ENCODE measurements at places on chromosomes 16 and 17. TPM values are rescaled to one million over a fixed set of nuclear protein-coding genes. Genes with fewer than 3 reads are reported as not detected.

GRCh38 chr17:79969906-79970305 is 65.8 kb downstream of the TBC1D16 start:
- DNase-seq = no peak

GRCh38 chr17:3308603-3309002 is 10.4 kb upstream of the OR3A1 start:
- no peak for DNase-seq

DNA sequence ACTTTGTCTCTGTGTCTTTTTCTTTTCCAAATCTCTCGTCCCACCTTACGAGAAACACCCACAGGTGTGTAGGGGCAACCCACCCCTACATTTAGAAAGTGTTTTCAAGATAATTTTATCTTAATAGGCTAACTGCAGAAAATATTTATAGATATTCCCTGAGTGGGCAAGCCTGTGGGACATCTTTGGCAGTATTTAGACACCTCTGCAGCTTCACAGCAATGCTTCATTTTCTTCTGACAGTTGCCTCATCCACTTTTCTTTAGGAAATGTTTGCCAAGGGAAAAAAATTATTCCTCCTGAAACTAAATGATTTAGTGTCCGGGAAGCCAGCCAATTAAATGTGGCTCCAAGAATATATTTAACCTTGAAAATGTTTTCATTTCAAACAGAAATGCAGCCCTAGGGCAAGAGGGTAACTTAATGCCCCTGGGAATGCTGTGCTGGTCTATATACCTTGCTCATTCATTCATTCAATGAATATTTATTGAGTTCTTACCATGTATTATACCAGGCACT is 290.4 kb downstream of the ABCC12 start:
- no peak for DNase-seq

DNA sequence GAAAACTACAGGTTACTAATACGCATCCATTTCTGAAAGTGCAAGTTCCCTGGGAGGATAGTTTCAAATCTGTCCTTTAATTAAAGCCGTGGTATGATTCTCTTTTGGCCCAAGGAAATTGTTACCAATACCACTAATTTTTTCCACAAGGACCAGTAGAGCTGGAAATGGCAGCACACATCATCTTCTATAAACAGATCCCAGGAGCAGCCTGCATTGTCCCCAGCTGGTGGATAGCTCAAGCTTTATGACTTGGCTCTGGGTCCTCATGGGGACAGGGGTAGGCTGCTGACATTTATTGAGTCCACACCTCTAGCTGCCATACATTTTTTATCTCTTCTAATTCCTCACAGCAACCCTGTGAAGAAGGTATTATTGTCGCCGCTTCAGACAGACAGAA is 35.8 kb upstream of the BHLHA9 start:
- DNase-seq = no peak

GRCh38 chr17:61519754-61520440 is 67.7 kb downstream of the TBX4 start:
- DNase-seq = no peak

- DNase-seq = no peak
These were observed 5.3 kb upstream of the CAVIN1 start for GRCh38 chr17:42428141-42428944.

DNA sequence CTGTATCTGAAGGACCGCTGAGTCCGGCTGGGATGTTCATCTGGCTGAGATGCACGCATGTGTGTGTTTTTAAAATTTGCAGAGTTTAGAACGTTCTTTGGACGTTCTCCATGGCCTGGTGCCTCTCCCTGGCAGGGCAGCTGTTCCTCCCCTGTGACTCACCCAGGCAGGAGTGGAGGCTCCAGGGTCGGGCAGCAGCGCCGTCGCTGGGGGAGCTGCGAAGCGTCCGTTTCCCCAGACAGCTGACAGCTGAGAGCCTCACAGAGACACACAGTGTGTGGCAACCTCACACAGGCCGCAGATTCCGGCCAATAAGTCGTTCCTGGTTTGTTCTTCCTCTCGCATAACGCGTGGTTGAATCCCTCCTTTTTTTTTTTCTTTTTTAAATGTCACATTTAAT is 80.6 kb downstream of the OR1D5 start:
- peak; percentile 79 for DNase-seq

- no peak for DNase-seq
These were observed 98.1 kb downstream of the WNT3 start for GRCh38 chr17:46720408-46720807.

- DNase-seq = peak; percentile 40
These were observed 22.3 kb upstream of the ZNHIT3 start for GRCh38 chr17:36463916-36464764.

DNA sequence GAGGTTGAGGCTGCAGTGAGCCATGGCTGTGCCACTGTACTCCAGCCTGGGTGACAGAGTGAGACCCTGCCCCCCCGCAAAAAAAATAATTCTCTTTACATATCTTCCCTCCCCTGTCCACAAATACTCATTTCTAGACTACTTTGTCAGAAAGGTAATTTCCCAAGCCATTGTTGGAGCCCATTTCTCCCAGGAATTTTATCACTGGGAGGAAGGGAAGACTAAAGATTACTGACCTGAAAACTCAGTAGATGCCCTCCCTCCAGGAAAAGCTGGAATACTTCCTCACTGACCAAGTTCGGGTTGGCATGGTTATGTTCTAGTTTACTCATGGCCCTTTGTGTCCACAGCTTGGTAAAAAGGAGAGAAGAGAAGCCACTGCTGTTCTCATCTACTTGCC is 4.1 kb downstream of the CALCOCO2 start:
- no peak for DNase-seq

- no peak for DNase-seq
These were observed 10.8 kb upstream of the HSBP1 start for GRCh38 chr16:83797013-83797412.

- no peak for DNase-seq
These were observed 10.4 kb upstream of the HLF start for GRCh38 chr17:55254375-55254774.

GRCh38 chr16:86322806-86323205 is 187.5 kb upstream of the FOXF1 start:
- no peak for DNase-seq

DNA sequence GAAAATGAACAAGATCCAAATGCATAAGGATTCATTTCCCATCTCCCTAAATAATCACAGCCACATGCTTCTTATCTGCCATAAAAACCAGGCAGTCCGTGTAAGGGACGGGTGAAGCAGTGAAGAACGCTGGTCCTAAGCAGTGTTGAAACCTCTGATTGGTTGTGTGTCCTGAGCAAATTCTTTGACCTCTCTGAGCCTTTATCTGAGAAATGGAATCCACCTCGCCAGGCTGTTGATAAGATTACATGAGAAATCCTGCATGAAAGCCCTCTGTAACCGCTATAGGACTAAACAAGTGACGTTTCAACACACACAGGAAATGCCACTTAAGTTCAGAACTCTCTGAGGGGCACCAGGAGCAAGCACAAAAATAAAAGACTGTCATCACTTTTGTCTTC is 26.8 kb downstream of the GAS7 start:
- DNase-seq = no peak

DNA sequence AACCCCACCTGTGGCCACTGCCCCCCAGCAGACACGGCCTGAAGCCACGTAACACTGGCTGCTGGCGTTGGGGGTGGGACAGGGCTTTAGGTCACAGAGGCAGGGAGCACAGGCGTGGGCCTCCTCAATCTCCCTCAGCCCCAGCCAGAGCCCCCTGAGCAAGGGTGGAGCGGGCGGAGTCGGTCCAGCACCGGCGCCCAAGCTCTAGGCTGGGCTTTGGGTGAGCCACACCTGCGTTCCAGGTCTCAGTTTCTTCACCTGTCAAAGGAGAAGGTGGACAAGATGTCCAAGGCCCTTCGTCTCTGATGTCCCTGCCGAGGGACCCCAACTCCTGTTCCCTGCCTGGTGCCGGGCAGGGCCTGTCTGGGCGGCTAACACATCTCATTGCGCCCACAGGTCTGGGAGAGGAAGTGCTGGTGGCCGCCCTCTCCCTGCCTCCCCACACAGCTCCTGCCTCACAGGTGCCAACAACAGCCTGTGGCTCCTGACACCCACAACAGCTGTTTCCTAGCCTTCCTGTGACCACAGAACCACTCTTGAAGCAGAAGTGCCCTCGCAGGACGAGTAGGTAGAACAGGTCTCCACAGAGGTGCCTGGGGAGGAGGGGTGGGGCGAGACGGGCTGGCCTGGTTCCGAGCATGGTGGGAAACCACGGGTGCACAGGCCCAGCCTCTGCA is 12.0 kb downstream of the FAM83G start:
- no peak for DNase-seq

DNA sequence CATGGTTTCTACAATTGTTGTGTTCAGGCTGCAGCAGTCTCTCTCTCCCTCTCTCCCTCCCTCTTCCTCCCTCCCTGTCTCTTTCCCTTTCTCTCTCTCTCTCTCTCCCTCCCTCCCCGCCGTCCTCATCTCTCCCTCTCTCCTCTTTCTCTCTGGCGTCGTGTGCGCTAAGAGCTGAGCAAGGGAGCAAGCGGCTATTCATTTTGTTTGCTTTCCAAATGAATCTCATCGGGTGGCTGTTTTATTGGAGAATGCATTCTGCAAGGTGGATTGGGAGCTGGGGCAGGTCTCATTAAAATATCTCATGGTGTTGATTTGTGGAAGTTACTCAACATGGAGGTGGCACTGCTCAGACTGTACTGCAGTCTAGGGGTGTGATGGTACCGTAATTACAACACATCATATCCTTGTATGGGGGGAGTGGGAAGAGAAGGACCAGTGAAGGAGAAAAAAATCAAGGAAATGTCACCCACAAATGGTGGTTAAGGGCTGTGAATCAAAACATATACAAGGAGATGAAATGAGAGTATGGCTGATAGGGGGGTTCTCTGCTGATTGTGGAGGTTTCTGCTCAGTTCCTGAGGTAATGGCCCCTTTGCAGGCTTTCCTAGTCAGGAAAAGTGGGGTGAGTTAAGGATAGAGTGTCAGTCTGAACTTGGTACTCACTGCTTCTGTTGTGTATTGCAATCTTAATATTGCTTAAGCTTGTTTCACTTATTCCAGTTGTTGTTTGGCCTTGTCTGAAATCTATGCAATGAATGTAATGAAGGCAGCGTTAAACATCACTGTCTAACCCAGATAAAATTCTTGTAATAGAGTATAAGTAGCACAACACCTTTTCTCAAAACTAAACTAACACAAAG is 2.7 kb downstream of the MSL1 start:
- DNase-seq = no peak

DNA sequence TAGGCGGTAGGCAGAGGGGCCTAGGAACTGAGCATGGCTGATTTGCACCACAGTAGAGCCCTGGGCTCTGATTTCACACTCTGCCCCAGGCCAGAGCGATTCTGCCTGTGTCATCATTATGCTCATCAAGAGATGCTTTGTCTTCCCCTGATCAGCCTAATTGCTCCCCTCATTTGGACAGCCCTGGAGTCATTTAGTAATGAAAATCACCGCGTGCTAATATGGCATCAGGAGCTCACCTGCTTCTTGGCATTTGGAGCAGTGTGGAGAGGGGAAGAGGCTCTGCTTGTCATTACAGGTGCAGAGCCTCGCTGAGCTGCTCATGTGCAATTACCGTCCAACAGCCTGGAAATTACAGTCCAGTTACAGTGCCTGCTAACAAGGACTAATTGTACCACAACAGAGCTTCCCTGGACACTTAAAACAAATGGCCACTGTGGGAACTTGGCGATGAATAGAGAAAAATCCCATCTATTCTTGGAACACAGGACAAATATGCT is 157.1 kb upstream of the WSCD1 start:
- DNase-seq = no peak

- DNase-seq = no peak
These were observed 103.7 kb downstream of the USP22 start for GRCh38 chr17:20938988-20939615.

Gene CBX2
- 2.6 TPM for total RNA-seq

Gene RRAD
- 135 TPM for total RNA-seq

Gene SRL
- 445 TPM for total RNA-seq

Gene ASPA
- 2.8 TPM for total RNA-seq

Gene TAT
- total RNA-seq = not detected

Gene ALDH3A1
- not detected for total RNA-seq

Gene RHBDF1
- total RNA-seq = 24.4 TPM

Gene ODF4
- total RNA-seq = not detected

Gene KRT17
- not detected for total RNA-seq

Gene MEOX1
- 8.4 TPM for total RNA-seq
